ENCODE measurements at places on chromosomes 13 and 19.

DNA sequence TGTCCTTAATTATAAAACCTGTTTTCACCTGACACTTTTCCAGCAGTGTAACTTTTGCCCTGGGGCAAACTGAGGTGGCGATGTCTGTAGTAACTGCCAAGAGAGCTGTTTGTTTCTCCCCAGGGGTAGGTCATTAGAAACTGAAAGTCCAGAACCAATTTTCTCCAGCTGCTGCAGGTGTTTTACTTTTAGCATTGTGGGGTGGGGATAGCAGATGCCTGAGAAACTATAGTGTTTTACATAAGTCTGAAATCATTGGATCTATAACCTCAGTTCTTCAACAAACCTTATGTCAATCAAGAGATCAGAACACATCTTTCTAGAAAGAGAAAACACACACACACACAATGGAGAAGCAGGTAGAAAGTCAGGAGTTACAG lies 92.7 kb downstream of the LHFPL6 start:
- DNase-seq = no peak

- no peak for DNase-seq
Measured at GRCh38 chr13:28459911-28460310, 35.0 kb downstream of the FLT1 start.

DNA sequence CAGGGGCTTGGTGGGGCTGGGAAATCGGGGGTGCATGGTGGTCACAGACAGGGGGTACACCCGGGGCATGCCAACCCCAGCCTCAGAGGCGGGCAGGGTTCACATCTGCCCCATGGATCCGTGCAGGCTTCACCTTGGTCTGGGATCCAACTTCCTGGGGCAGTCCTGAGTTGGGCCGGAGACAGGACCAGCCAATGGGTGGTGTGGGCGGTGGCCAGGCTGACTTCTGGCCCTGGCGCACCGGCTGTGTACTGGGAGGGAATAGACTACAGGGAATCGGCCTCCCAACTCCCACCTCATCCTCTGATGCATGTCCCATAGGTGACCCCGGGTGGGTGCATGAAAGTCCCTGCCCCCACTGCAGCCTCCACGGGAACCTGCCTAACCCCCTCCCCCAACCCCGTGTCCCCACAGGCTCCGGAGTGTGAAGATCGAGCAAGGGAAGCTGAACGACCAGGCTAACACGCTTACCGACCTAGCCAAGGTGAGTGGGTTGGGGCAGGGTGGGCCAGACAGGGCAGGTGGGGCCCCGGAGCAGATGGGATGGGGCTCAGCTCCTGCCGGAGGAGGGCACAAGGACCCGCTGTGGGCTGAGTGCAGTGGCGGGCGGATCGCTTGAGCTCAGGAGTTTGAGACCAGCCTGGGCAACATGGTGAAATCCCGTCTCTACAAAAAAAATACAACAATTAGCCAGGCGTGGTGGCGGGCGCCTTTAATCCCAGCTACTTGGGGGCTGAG lies 14.7 kb upstream of the ARRDC2 start:
- DNase-seq = no peak

DNA sequence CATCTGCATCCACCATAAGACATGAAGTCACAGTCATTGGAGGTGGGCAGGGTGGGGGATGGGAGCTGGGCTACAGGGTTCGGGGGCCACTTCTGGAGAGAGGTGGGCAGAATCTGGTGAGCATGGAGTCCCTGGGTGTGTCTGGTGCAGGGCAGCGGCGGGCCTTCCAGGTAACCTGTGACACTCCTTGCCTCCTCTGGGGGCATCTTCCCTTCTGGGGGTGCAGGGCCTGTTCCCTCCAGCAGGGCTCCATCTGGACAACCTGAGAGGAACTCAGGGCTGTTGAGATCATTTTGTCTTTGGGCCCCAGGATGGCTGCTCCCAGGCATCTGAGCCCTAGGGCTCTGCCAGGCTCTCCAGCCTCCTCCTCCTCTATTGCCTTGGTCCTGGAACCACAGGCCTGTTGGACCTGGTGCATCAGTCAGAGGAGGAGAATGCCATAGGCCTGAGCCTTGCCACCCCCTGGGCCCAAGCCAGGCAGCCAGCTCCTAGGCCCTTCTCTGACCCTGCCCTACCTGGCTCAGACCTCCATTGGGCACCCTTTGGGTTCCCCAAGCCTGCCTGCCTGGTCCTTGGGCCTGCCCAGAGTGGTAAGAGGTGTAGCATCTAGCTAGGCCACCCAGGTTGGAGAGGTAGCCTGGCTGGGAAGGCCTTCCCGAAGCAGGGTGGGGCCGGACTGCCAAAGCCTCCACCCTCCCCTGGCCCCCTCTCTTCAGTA lies 13.4 kb downstream of the LYL1 start:
- DNase-seq = no peak

GRCh38 chr19:43408043-43408442 lies 6.6 kb upstream of the TEX101 start:
- DNase-seq = no peak

DNA sequence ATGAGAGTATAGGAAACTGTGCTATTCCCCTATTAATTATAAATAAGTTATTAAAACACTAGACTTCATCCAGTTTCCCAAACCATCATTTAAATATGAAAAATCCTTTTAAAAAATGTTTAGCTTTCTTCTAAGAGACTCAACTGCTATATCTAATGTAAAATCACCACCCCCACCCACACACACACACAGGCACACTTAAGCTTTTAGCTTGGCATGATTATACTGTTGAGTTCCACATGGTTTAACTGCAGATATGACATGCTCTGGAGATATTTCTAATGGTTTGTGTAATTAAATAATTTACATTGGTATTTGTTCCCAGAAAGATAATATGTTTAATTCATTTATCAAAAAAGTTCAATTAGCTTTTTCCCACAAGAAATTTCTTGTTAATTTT lies 1700.1 kb upstream of the SLC10A2 start:
- no peak for DNase-seq

GRCh38 chr19:28018499-28018898 lies 1194.5 kb downstream of the UQCRFS1 start:
- no peak for DNase-seq

DNA sequence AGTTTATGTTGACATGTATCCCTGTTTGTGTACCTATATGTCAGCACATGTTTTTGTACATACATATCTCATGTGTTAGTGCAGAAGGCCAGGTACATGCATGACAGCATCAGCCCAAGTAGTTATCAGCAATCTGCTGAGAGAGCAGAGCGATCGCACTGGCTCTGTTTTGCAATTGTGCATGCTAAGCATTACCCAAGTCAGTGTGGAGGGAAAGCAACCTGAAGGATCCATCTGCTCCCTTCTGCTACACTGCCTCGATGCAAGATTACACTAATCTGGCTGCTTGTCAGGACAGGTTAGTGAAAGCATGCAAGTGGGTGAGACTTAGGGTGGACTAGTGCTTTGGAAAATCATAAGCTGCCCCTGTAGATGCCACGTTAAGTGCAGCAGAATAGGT lies 211.8 kb downstream of the PCCA start:
- no peak for DNase-seq

- DNase-seq = no peak
Measured at GRCh38 chr19:39969681-39970424, 1.1 kb upstream of the PSMC4 start.

GRCh38 chr19:14138576-14139265 lies 2.3 kb upstream of the ASF1B start:
- no peak for DNase-seq

DNA sequence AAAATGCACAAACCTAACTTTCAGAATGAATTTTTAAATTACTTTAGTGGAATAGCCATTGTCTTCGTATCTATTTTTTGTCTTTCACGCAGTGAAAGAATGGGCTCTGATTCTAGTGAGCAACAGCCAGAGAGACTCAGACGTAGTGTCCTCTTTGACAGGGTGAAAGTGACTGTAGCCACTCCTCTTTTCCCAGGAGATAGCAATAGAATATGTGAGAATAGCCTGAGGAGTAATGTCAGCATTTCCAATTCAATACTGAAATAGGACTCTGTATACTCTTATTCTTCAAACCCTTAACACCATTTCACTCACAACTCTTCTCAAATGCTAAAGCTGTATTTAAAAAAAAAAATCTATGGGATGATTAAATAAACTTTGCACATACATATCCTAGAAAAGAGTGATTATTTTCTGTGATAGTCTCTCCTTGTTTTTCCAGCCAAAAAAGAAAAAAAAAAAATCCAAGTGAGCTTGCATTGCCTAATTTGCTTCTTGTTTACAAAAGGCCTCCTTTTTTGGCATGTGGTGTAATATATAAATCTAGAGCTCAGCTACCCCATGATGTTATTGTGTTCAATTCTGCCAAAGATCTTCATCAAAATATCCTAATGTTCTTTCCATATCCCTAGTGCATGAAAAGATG lies 626.1 kb upstream of the SLITRK6 start:
- no peak for DNase-seq

GRCh38 chr19:29411113-29411581 lies 114.6 kb upstream of the VSTM2B start:
- no peak for DNase-seq

GRCh38 chr19:43940719-43941118 lies 5.6 kb upstream of the ZNF45 start:
- no peak for DNase-seq

DNA sequence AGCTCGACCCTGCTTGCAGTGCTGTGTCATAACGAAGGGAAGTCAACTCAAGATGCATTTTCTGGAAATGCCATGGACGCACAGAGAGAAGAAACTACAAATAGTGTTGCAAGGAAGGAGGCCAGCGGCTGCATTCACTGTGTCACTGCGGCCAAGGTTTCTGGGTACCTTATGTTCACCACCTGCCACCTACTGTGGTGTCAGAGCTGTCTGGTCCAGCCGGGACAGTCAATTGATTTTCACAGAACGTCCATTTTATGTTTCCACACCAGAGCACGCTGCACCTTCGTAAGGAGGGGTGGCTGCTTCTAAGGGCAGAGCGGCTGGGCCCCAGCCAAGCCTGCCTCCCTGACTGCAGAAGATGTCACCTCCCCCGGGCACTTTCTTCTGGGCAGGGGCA lies 17.7 kb downstream of the TSHZ3 start:
- no peak for DNase-seq

DNA sequence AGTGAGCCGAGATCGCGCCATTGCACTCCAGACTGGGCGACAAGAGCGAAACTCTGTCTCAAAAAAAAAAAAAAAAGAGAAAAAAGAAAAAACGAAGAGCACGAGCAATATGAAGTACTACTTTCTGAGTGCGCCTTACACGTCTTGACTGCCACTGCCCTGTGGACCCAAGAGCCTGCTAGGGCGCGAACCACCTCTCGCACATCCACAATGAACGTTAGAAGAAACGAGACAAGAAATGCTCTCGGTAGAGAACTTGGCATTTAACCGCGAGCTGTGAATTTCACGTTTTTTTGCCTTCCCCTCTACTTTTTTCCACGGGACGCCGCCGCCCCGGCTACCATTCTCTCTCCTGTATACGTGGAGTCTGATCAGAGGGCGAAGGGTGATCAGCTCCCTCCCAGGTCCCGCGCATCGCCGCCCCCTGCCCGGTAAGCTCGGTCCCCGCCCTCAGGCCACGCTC lies 454 bp downstream of the TIMM44 start:
- DNase-seq = no peak

- DNase-seq = no peak
Measured at GRCh38 chr19:10011974-10012373, 1.3 kb upstream of the RDH8 start.

- no peak for DNase-seq
Measured at GRCh38 chr13:73687087-73687486, 447.1 kb downstream of the KLF12 start.

DNA sequence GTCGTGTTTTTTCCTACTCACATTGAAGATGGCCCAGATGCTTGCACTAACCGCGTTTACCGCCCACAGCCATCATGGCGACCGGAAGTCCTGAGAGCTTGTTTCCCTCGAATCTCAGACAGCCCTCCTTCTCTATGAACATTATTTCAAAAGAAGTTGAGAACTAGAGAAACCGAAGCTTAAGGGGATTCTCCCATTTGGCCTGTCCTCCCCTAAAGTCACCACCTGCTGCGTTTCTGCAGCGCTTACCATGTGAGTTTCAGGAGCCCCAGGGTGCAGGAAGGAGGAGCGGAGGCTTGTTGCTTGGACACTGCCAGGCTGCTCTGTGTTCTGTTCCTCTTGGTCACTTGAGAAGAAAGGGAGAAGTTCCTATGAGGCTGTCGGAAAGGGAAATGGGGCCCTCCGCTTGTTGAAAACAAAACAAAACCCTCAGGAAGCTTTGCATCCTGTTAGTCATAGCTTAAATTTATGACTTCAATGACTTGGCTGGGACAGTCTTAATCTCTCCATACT lies 6.2 kb downstream of the CARD8 start:
- no peak for DNase-seq

DNA sequence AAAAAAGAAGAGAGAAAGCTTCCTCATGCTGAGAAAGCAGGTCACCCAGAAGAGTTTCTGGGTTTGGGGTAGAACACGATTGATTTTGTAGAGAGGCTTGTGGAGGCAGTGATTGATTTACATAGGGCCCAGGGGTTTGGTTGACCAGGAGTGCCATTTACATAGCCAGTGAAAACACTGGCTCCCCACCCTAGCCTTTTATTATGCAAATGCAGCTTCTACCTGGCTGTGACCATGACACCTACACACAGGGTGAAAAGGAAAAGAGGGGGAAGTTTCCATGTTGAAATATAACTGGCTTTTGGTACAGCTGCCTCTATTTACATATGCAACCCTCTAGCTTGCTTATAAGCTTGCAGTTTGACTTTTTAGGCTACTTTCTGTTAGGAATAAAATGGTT lies 62.0 kb downstream of the ZNF100 start:
- no peak for DNase-seq

DNA sequence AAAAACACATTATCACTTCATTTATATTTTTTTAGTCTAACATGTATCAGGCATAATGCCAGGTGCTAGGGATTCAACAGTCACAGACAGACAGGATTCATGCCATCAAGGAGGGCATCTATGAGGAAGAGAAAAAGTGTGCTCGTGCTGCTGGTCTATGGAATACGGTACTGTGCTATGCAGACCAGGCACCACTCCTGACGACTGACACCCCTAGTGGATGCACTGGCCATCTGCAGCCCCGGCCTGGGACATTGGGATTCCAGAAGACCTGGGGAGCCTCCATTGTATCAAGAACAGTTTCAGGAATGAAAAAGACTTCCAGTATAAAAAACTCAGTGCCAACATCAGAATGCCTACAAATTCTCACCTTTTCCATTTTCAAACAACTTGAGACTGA lies 94.0 kb downstream of the KLF12 start:
- DNase-seq = no peak

GRCh38 chr19:3687774-3688706 lies 12.2 kb downstream of the PIP5K1C start:
- DNase-seq = no peak

- no peak for DNase-seq
Measured at GRCh38 chr19:18393836-18394235, 3.6 kb downstream of the LRRC25 start.

DNA sequence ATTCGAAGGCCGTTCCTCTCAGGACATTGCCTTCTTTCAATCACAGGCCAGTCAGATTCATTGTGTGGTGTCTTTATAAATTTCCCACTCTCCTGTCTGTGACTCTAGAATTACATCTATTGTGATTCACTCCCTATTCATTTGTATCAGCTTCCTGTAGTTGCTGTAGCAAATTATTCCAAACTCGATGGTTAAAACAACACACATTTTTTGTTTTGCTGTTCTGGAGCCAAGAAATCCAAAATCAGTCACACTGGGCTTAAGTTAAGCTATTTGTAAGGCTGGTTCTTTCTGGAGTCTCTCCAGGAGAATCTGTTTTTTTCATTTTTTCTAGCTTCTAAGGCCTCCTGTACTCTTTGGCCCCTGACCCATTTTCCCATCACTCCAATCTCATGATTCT lies 1487.0 kb upstream of the SLC10A2 start:
- no peak for DNase-seq
